ENCODE measurements at places on chromosomes 5 and 9.

DNA sequence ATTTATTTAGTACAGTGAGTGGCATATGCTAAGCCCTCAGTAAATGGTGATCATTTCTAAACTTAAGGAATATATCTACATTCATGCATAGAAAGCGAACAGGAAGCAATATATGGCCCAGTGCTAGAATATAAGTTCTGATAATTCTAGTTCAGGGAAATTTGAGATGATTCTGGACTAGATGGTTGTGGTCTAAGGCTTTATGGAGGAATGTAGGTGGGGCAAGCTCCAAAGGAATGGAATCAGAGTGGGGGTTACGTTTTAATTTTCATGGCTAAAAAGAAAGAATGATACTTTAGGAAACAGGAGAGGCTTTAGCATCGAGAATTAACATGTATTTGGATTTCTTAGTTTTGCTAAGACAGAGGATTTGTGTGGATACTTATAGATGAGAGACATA lies 56.1 kb downstream of the MTREX start:
- no peaks in the 10 kb centered on the region for H3K27me3 ChIP-seq
- no peak overlapping the region for H3K4me3 ChIP-seq
- DNase-seq, result no peak
- peaks cover 43% of the 10 kb centered on the region for H3K36me3 ChIP-seq
- no peaks in the 10 kb centered on the region for H3K4me1 ChIP-seq

DNA sequence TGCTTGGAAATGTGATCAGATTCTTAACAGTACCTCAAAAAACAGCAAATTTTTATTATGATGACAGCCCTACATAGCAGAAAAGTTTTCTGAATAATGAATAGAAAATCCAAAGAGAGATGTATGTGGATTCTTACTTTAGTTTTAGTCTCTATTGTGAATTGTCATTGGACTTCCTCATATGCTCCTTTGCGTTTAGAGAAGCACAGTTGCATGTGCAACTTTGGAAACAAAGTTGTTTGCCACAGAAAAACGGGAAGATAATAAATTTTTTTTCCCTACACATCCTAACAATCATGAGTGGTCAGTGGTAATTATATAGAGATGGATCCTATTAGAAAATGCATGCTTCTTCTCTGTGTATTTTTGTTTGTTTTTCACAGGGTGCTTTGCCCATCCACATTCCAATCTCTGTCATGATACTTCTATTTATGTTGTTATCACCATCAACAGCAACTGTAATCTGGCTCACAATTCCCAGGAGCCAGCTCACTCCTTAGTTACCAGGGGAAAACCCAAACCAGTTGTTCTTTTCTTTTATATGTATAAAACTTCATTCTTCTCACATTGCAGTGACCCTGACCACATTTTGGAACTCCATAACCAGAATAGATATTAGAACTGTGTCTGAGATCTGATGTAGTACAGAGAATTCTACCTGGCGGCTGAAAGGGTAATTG lies 118.7 kb downstream of the NDUFS4 start:
- no peak overlapping the region for H3K4me3 ChIP-seq
- no peaks in the 10 kb centered on the region for H3K27me3 ChIP-seq
- no peaks in the 10 kb centered on the region for H3K4me1 ChIP-seq
- DNase-seq, result no peak
- H3K27ac ChIP-seq, result no peak overlapping the region

GRCh38 chr9:91896097-91896496 lies 53.9 kb downstream of the ROR2 start:
- no peak for DNase-seq
- H3K4me1 ChIP-seq, result no peaks in the 10 kb centered on the region
- no peaks in the 10 kb centered on the region for H3K27me3 ChIP-seq
- no peaks in the 10 kb centered on the region for H3K36me3 ChIP-seq

DNA sequence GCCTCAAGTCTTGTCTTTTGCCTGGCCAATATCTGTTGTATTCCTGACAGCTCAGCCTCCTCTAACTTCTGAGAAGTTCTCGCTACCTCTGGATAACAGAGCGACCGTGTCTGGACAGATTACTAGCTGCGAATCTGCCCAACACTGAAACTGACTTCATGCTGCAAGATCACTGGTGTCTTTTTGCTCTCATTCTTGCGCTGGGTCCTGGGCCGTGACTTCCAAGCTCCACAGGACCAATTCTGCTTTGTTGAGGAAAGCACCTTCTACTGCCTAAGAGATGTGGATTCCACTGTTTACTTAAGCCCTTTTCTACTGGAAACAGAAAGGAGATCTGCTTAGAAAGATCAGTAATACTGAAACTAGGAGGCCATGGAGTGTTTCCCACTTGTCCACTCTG lies 978.8 kb upstream of the DMAC1 start:
- H3K4me1 ChIP-seq, result no peaks in the 10 kb centered on the region
- H3K36me3 ChIP-seq, result no peaks in the 10 kb centered on the region
- H3K27me3 ChIP-seq, result no peaks in the 10 kb centered on the region
- no peak for DNase-seq
- H3K27ac ChIP-seq, result no peak overlapping the region

DNA sequence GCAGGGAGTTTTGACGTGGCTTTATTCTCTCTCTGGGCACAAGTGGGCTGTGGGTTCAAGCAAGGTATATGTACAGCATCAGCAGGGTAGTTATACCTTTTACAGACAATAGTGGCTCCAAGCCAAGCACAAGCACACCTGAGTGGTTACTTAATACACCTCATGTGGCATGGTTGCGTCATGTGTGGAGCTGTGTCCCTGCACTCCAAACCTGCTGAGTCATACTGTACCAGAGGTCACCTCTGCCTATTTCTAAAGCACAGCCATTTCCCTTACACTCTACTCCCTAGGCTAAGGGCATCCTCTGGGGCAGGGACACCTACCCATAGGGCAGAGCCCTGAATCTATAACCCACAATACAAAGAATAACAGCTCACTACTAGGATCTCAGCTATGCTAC lies 147.3 kb downstream of the OSTF1 start:
- H3K4me3 ChIP-seq, result no peak overlapping the region
- H3K27ac ChIP-seq, result no peak overlapping the region
- no peaks in the 10 kb centered on the region for H3K36me3 ChIP-seq
- DNase-seq, result no peak

- DNase-seq, result no peak
- H3K36me3 ChIP-seq, result no peaks in the 10 kb centered on the region
- H3K27me3 ChIP-seq, result no peaks in the 10 kb centered on the region
- no peak overlapping the region for H3K27ac ChIP-seq
- no peak overlapping the region for H3K4me3 ChIP-seq
These were observed 202.3 kb upstream of the SGCD start for GRCh38 chr5:156124708-156125107.

DNA sequence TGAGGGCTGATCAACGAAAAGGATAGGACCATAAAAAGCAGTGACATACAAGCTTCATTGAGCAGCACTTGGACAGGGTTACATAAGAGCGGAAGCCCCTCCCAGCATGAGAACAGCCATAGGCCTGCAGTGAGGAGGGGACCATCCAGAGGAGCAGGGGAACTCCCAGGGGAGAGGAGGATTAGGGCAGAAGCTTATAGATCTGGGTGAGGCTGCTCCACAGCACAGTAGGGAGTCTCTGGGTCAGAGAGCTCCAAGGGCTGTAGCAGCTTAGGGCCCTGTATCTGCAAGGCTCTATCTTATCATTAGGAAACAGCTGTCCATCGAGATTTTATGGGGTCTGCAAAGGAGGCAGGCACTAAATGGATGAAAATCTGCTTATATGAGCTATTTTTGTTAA lies 186.6 kb downstream of the DOCK8 start:
- no peaks in the 10 kb centered on the region for H3K4me1 ChIP-seq
- H3K4me3 ChIP-seq, result no peak overlapping the region
- no peak overlapping the region for H3K27ac ChIP-seq
- no peaks in the 10 kb centered on the region for H3K36me3 ChIP-seq

DNA sequence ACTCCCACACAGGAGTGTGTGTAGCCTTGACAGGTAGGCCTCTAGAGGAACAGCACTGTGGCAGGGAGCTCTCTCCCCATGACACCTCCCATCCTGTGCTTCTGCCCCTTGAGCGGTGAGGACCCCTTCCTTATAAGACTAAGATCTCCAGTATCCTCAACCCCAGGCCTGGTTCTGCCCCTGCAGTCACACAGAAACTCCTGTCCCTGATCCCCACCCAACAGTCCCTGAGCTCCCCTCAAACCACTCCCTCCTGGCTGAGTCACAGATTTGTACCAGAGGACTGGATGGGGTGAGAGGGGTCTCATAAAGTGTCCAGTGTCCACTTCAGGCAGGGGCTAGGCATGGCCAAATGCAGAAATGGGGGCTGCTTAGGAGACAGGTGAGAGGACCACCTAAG lies 47.8 kb upstream of the CDKN2AIPNL start:
- DNase-seq, result no peak
- peaks cover 8% of the 10 kb centered on the region for H3K4me1 ChIP-seq
- H3K27ac ChIP-seq, result no peak overlapping the region
- H3K27me3 ChIP-seq, result no peaks in the 10 kb centered on the region

GRCh38 chr9:124018730-124019697 lies 7.4 kb downstream of the LHX2 start:
- no peak overlapping the region for H3K27ac ChIP-seq
- DNase-seq, result no peak
- H3K36me3 ChIP-seq, result no peaks in the 10 kb centered on the region
- peak overlapping the region; percentile 48 for H3K4me3 ChIP-seq

DNA sequence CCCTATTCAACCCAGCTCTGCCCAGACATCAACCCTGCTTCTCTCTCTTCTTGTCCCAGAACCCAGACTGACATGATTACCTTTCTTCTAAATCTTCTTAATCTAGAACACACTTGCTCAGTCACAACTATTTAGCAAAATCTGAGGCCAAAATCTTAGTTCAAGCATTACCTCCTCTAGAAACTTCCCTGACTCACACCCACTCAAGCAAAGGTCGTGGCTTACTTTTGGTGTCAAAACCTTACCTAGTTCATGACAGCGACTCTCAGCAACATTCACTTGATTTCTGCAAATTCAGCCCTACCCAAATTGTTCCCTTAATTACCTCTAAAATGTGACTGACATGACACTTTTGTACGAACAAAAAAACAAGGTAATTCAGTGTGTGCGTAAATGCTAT lies 130.2 kb downstream of the TLE1 start:
- no peak for DNase-seq
- no peak overlapping the region for H3K4me3 ChIP-seq
- no peaks in the 10 kb centered on the region for H3K27me3 ChIP-seq
- H3K4me1 ChIP-seq, result peaks cover 16% of the 10 kb centered on the region
- no peaks in the 10 kb centered on the region for H3K36me3 ChIP-seq
- H3K27ac ChIP-seq, result no peak overlapping the region

- no peaks in the 10 kb centered on the region for H3K27me3 ChIP-seq
- H3K4me3 ChIP-seq, result no peak overlapping the region
- H3K36me3 ChIP-seq, result no peaks in the 10 kb centered on the region
- no peak for DNase-seq
- H3K27ac ChIP-seq, result no peak overlapping the region
- H3K4me1 ChIP-seq, result no peaks in the 10 kb centered on the region
These were observed 202.6 kb downstream of the ZNF462 start for GRCh38 chr9:107065549-107065948.

DNA sequence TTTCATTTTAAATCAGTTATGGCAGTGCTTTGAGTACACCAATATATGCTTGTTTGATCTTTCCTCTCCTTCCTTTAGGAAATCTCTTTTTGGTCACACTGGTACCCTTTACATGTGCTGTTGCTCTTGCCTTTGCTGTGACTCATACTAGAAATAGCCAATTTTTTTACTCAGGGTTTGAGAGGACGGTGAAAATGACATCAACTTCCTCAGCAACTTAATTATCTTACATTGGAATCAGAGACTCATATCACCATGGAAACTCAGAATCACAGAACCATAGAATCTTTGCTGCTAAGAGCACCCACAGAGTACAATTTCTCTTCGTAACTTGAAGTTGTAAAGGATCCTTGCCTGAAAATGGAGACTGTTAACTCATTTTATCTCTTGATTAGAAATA lies 13.8 kb upstream of the ZNF300 start:
- no peak overlapping the region for H3K27ac ChIP-seq
- H3K4me3 ChIP-seq, result no peak overlapping the region
- no peaks in the 10 kb centered on the region for H3K4me1 ChIP-seq

- peaks cover 6% of the 10 kb centered on the region for H3K4me1 ChIP-seq
- no peak overlapping the region for H3K4me3 ChIP-seq
- no peak overlapping the region for H3K27ac ChIP-seq
- DNase-seq, result no peak
- no peaks in the 10 kb centered on the region for H3K27me3 ChIP-seq
These were observed 22.5 kb downstream of the PCSK5 start for GRCh38 chr9:75912951-75913350.

DNA sequence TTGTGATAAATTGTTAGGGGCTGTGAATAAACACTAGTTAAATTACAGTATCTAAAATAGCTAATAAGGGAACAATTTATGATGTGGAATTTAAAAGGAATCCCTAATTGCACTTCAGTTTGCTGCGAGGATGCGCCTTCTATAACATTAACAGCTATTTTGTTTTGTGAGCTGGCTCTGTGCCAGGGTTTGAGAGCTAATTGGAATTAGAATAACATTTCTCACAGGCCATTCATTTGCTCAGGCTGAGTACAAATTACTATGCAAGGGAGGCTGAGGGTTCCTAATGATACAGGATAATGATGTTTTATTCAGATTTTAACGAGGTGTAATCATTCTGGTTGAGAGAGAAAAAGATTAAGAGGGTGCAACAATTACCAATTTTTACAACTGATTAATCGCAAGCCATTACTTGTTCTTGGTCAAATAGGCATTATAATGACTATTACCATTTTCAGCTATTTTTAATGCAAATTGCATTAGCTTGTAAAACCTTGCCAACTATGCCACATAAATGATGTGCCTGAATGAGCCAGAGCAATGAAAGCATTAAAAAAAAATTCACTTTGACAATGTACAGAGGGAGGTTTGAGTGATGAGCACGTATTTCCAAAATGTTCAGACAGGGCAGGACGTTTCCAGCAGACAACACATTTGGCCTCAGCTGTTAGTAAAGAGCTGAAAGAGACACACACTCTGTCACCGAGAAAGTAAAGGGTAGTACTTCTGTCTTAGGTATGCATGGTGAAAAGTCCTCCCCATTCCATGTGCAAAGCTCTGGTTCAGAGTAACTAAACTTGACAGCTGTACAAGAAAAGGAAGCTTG lies 576.5 kb downstream of the TLE1 start:
- no peaks in the 10 kb centered on the region for H3K4me1 ChIP-seq
- no peak overlapping the region for H3K27ac ChIP-seq
- H3K27me3 ChIP-seq, result no peaks in the 10 kb centered on the region

- DNase-seq, result no peak
- no peaks in the 10 kb centered on the region for H3K27me3 ChIP-seq
- no peak overlapping the region for H3K27ac ChIP-seq
- H3K4me1 ChIP-seq, result no peaks in the 10 kb centered on the region
- H3K4me3 ChIP-seq, result no peak overlapping the region
These were observed 224.1 kb upstream of the DAB2 start for GRCh38 chr5:39648848-39649227.
